ENCODE measurements at places on chromosomes 12 and 14. TPM values are rescaled to one million over a fixed set of nuclear protein-coding genes. Genes with fewer than 3 reads are reported as not detected.
A peak's percentile ranks its signal among the peaks of the same experiment; 100 is the strongest.

DNA sequence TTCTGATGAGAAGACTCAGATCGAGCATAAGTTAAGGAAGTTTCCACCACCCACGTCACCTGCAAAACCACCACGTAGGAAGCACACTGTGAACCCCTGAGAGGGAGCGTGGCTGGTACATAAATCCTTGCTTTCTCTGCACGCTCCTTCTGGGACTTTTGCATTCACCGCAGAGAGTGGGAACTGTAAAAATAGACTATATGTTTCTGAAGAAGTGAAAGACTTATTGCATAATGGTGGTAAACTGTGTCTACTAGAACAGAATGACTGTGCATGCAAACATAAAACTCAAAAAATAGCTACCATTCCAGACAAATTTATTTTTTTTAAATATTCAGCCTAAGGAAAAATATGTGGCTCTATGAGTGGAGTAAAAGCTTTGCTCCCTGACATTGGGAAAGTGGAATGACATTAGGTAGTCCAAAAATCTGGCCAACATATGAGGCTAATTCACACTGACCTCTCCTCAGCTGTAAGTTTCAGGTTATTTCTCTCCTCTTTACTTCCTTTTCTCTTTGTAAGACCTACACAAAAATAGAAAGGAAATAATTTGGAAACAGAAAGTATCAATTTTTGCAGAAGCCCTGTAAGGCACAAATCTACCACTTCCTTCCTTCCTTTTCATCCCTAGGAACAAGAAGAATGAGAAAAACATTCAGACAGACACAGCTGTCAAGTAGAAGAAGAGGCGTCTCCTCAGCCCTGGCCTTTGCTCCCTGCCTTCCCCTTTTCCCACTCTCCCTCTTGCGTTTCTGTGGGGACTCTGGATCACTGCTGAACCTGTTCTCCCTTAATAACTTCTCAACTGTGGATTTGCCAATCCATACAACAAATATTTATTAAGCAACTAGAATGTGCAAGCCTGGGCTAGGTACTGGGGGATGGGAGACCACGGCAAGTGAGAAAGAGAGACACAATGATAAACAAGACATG is 264.3 kb upstream of the FOXN3 start:
- no peak for DNase-seq

- no peak for DNase-seq
Measured at GRCh38 chr12:123531091-123531490, 2.4 kb downstream of the RILPL1 start.

DNA sequence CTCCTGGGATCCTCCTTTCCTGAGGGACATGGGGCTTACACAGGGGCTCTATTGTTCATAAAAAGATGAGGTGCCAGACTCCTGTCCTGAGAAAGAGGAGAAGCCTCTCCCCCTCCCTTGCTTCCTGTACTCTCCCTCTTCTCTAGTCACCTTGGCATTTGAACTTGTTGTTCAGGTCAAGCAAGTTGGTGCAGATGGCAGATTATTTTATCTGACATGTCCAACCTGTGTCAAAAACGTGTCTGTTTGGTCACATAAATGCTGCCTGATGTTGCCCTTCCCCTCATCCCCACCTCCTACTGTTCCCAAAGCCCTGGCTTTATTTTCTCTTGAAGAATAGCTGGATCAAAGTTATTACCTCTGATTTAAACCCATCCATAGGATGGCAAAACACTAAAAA is 154.8 kb downstream of the TMX1 start:
- peak; percentile 64 for DNase-seq

Gene LPAR5
- total RNA-seq, result 4.1 TPM

Gene PLD4
- total RNA-seq, result not detected

DNA sequence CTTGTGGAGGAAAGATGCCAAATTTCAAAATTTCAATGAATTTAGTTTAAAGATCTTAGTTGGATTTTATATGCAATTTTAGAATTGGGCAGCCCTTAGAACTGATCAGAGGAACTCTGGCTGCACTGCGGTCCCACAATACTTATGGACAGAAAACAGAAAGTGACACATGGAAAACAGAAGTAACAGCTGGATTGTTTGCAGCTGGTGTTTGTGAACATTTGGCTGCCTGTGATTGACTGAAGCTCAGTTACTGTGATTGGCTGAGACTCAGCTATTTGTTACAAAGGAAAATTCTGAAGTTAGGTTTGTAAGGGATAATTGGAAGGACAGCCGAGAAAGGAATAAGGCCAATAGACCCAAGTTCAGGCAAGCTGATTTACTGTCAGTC is 10.0 kb upstream of the KRT86 start:
- DNase-seq, result no peak

Gene GALNT16
- not detected for total RNA-seq

- DNase-seq, result no peak
Measured at GRCh38 chr14:83314764-83315163, 1781.1 kb upstream of the SEL1L start.

Gene DHRS2
- not detected for total RNA-seq

GRCh38 chr12:6943722-6944380 is at the start of the genes C12orf57 and RNU7-1:
Gene C12orf57, plus strand, starts transcription at chr12:6944022. Its CDS starts 100 bp downstream, at chr12:6944122.
Gene RNU7-1, plus strand, starts transcription at chr12:6943816.
- peak; percentile 89 for DNase-seq

- DNase-seq, result no peak
Measured at GRCh38 chr12:89882050-89882449, 173.4 kb upstream of the ATP2B1 start.

DNA sequence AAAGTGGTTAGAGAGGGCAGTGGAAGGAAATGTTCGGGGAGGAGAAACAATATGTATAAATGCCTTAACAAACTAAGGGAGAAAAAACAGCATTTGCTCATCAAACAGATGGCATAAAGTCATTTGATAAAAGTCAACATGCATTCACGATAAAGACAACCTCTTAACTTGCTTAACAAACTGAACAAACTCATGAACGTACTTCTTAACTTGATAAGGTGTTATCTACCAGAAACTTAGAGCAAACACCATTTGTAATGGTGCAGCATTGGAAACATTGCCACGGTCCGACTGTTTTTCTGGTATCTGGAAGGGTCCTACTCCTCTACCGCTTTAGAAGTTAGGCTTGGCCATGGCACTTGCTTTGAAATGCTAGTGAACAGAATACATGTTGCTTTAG is 4.2 kb upstream of the RPS6KL1 start:
- no peak for DNase-seq

GRCh38 chr12:8453021-8453513 is 2.7 kb upstream of the CLEC6A start:
- no peak for DNase-seq

GRCh38 chr12:110636516-110636915 is 22.6 kb downstream of the TCTN1 start:
- DNase-seq, result no peak

DNA sequence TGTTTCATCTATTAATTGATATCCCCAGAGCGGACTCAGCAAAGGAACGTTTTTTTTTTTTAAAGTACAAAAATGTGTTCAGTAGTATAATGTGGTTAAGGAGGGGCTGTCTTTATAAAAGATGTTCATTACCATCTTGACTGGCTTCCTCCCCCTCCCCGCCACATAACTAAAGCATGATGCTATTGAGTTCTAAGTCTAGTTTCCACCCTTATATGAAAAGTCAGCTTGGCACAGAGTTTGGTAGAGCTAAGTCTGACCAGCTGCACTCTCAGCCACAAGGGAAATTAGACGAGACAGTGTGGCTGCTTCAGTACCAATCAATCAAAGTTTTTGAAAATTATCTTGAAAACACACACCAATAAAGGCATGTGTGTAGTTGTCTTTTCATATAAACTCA is 1.9 kb upstream of the MYBPC1 start:
- no peak for DNase-seq

Gene RASSF8
- 14.3 TPM for total RNA-seq

- DNase-seq, result no peak
Measured at GRCh38 chr12:57323416-57323815, 72.4 kb upstream of the STAC3 start.

Gene SLC25A47
- total RNA-seq, result not detected

- DNase-seq, result peak; percentile 100
Measured at GRCh38 chr14:62691647-62692489, 353.4 kb downstream of the KCNH5 start.

GRCh38 chr12:47767216-47767724 is 5.8 kb upstream of the SLC48A1 start:
- peak; percentile 57 for DNase-seq

- DNase-seq, result peak; percentile 21
Measured at GRCh38 chr12:69330475-69331473, 17.4 kb upstream of the LYZ start.

DNA sequence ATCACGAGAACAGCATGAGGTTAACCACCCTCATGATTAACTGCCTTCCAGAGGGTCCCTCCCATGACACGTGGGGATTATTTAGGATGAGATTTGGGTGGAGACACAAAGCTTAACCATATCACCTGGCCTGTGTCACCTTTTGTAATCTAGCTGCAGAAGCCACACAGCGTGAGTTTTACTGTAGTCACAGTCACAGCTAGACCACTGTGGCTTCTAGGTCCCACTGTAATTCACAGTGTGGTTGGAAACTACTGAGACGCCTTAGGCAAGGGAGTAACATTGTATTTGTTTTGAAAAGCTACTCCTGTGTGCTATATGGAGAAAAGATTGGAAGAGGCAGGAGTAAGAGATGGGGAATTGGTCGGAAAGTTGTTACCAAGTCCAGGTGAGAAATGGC is 46.3 kb upstream of the ASPG start:
- DNase-seq, result no peak

Gene LRFN5
- total RNA-seq, result 0.13 TPM

- no peak for DNase-seq
Measured at GRCh38 chr14:96042248-96042930, 3.2 kb downstream of the C14orf132 start.

- DNase-seq, result no peak
Measured at GRCh38 chr12:28855761-28856310, 293.2 kb upstream of the FAR2 start.

- DNase-seq, result no peak
Measured at GRCh38 chr14:71728386-71728785, 203.8 kb upstream of the RGS6 start.

Gene CMKLR1
- not detected for total RNA-seq

DNA sequence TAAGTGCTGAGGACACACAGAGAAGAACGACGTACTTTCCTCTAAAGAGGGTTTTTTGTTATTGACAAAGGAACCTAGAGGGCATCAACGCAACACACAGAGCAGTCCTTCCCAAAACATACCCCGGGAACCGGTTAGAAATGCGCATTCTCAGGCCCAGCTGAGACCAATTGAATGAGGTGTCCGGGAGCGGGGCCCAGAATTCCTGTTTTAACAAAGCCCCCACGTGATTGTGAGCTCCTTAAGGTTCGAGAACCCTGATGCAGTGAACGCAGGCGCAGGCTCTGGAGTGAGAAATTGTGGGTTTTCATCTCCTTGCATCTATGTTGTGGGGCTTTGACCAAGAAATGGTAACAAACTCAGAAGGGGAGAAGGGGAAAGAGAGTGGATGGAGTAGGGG is 51.0 kb upstream of the TBX3 start:
- DNase-seq, result no peak

DNA sequence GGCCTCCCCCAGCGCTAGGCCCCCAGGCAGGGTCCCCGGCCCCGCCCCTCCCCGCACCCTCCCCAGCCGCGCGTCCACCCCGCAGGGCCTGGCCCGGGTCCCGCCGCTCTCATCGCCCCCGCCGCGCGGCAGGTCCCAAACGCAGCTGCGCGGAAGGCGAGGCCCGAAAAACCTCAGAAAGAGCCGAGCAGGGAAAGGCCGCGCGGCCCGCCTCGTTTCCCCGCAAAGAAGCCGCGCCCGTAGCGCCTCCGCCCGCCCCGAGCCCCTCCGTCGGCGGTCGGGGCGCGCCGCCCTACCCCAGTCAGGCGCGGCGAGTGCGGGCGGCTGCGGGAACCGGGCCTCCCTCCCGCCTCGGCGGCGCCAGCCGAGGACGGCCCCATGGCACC is 324 bp downstream of the POLE start:
- no peak for DNase-seq

Gene SDR9C7
- 4.9 TPM for total RNA-seq

Gene PRPF40B
- 16.3 TPM for total RNA-seq

Gene CMTM5
- not detected for total RNA-seq

Gene OTX2
- not detected for total RNA-seq

Gene NOC4L
- 10.0 TPM for total RNA-seq

Gene ARF6
- total RNA-seq, result 83.2 TPM

DNA sequence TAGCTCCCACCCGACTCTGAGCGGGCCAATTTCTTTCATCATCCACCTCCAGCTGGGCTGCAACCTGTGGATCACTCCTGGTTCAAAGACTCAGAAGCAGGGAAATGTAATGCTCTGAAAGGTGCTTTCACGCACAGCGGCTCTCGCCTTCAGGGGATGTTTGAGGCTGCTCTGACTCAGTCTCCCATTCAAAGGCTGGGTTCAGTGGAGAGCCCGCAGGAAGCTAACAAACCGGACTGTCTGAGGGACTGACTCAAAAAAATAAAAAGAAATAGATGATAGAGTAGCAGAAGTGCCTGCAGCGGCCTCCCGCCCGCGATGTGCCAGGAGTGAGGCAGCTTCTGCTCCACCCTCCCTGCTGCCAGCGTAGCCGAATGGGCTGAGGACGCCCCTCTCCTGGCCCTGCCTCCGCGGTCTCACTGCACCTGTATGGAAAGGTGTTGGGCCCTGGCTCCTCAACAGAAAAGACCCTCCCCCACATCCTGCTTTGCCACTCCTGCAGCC is 98.0 kb downstream of the GCH1 start:
- DNase-seq, result peak; percentile 47

- DNase-seq, result no peak
Measured at GRCh38 chr14:88025313-88025712, 20.4 kb downstream of the GPR65 start.

DNA sequence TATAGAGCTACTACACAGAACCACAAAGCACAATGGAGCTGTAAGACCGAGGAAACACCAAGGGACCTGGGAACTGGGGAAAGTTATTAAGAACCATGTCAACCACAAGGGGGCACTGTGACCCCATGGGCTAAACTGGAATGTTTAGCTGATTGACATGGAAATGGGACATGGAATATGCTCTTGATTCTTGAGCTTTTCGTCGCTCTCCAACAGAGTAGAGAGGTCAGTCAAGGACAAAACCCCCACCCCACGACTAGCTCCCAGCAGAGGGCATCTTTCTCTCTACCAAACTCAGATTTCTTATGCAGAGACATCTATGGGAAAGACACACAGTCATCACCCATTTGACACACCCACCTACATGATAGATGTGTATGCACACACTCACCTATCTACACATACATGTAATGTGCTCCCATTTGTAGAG is 10.1 kb downstream of the NDRG2 start:
- peak; percentile 75 for DNase-seq

DNA sequence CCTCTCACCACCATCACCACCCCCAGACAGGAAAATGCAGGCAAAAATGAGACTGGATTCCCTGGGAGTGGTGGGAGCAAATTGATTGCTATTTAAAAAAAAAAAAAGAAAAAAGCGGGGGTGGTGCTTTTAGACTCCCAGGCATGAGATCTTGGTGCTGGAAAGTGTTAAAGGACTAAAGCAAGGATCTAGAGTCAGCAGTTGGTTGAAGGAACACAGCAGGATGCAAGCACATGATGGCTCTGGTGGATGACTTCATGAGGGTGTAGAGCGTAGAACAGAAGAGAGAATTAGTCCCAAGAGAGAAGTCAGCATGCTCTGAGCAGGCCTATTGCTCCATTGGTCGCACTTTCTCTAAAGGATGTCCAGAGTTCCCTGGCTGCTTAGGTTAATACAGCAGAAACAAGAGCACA is 183.8 kb upstream of the HMGA2 start:
- DNase-seq, result no peak

- no peak for DNase-seq
Measured at GRCh38 chr12:9793779-9794395, 33.2 kb upstream of the CD69 start.
